ENCODE measurements at places on chromosomes 6 and 20. TPM values are rescaled to one million over a fixed set of nuclear protein-coding genes. Genes with fewer than 3 reads are reported as not detected.

The ALDH8A1 gene
- total RNA-seq: 1.1 TPM

GRCh38 chr6:157967020-157967419 is 14.6 kb upstream of the SYNJ2 start:
- DNase-seq: peak; percentile 55

The MAFB gene
- total RNA-seq: 86.0 TPM

The PPP1R16B gene
- total RNA-seq: 24.3 TPM

The SLC2A10 gene
- 13.1 TPM for total RNA-seq

The RAMACL gene
- total RNA-seq: 3.2 TPM

GRCh38 chr6:44789806-44790205 is 402.3 kb downstream of the CDC5L start:
- no peak for DNase-seq

GRCh38 chr6:30074331-30075093 is 1.1 kb downstream of the RNF39 start:
- DNase-seq: no peak

The SLC22A1 gene
- total RNA-seq: 3.4 TPM

GRCh38 chr6:34564181-34564580 is 8.1 kb upstream of the SPDEF start:
- DNase-seq: no peak

DNA sequence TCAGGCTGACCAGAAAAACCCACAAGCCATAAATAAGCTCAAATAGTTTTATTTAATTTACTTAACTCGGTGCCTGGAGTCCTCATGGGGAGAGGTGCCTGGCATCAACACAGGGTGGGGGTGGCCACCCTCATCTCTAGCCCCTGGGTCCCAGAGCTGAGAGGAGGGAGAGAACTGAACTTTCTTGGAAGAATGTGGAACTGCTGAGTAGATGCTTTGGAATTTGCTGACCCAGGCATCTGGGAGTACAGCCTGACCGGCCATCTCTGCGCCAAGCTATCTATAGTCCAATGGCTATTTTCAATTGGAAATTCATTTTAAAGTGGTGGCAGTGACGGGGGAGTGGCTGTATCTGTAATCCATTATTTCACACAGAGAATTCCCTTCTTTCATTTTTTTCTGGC is 104.8 kb downstream of the CDH26 start:
- no peak for DNase-seq

DNA sequence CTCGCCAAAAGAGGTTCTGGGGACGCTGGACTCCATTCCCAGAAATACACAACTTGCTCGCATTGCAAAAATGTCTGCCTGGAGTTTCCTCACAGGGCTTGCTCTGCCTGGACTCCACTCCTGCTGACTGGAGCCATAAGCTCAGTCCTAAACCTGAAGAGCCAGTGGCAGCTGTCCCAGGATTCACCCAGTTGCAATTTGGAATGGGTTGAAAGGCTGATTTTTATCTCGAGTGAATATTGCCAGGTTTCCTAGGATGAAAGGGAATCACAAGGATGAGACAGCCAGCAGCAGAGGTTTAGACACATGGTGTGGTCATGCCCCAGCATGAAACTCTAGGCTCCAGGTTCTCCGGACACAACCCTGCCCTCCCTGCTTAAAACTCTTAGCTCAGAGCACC is 223.3 kb downstream of the BMP7 start:
- DNase-seq: no peak

GRCh38 chr20:57199656-57200405 is 66.6 kb downstream of the BMP7 start:
- no peak for DNase-seq

DNA sequence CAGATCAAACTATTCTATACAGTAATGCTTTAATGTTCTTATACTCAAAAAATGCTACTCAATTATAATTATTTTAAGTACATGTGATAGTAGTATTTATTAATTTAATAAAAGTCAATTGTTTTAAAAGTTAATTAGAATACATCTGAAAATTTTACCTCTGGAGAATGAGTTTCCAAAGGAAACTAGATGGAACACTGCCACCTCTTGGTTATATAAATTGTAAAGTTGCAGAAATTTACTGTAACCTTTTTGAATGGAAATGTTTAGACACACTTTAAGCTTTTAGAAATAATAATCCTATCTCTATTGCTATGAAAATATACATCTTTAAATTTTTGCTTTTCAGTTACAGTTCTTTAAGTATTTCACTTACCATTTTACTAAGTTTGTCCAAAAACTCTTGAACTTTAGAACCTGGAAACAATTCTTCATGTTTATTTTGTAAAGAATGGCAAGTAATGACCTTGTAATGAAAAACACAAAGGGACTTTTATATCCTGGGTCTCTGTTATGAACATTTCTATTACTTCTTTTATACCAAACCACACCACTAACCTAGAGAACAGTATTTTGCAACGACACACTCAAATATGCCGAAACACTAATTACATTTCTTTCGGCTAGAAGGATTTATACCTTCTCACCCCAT is 10.9 kb upstream of the BMP5 start:
- DNase-seq: no peak

DNA sequence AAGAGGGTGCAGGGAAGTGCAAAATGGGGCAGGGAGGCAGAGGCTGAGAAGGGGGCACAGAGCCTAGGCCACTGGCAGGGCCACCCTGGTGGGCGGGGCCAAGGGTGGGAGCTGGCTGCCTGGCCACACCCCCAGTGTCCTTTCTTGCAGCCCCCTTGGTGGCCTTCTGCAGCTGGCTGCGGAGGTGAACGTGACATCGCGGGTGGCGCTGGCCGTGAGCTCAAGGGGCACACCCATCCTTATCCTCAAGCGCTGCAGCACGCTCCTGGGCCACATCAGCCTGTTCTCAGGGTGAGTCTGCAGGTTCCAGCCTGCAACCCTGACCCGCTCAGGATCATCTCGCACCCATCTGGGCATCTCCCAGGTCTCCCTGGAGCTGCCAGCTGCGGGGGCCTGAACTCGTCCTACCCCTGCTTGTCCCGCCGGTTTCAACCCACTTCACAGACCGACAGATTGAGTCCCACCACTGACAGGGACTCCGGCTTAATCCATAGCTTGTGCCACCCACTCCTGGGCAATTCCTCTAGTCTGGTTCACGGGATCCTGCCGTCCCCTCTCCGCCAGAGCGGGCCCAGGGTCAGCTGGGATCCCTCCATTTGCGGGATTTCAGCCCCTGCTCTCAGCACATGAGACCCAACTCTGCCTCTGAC is 6.2 kb downstream of the BPIFB3 start:
- DNase-seq: no peak

The CFAP206 gene
- 0.19 TPM for total RNA-seq

The KIAA0408 gene
- 2.7 TPM for total RNA-seq

DNA sequence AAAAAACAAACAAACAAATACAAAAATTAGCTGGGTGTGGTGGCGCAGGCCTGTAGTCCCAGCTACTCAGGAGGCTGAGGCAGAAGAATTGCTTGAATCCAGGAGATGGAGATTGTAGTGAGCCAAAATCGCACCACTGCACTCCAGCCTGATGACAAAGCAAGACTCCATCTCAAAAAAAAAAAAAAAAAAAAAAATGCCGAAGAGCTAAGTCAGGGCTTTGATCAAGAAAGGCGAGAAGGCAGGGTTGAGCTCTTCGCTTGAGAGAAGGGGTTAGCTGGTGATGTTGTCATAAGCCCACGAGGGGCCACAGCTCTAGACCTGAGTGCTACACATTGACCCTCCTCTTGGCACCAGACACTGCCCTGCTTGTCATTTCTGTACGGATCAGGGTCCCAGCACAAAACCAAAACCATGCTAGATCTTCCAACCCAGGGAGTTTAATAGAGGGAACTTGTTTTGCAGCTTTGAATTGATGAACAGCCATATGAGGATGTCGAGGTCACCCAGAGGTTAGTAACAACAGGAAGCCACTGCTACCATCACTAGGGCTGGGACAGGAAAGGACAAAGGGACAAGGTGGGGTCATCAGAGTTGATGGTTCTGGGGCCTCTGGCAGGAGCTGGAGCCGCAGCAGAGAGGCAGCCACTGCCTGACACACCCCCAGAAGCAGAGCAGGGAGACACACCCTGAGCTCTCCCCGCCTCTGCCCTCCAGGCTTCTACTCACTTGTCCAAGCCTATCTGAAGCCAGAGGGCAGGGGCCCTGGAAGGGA is 122.7 kb downstream of the SNX5 start:
- no peak for DNase-seq

GRCh38 chr6:100456141-100456907 is 8.4 kb downstream of the SIM1 start:
- no peak for DNase-seq

DNA sequence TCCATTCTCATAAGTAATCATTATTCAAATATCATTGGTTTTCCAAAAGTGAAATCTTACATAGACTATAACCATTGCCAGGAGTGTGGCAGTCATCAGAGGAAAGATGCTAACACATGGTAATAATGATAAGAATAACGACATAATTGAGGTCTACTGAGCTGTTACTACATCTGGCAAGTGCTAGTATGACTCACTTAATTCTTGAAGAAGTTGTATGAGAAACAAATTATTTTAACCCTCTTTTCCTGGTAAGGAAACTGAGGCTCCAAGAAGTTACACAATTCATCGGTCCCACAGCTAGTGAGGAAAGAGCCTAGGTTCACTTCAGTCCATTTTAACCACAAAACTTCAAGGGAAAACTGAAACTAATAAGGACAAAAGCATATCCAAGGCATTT is 335.6 kb upstream of the BTBD3 start:
- no peak for DNase-seq

DNA sequence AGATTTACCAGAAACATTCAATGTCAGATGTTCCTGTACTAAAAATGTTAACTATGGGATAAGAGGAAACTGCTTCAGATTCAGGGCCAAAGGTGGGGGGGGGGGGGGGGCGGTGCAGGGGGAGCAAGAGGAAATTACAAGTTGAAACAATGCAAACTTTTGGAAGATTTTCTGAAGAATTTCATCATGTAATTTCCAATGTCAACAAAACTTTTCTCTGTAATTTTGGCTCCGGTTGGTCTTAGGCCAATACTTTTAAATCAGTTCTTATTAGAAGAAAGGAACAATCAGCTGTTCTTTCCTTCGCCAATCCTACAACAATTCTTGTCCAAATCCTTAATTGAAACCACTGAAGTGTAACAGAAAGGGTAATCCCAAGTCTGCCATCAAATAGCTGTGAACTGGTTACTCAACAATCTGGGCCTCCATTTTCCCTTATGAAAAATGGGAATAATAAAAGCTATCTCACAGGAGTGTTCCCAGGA is 13.1 kb downstream of the UQCC1 start:
- no peak for DNase-seq

The MAP7 gene
- total RNA-seq: 5.2 TPM

GRCh38 chr20:35283441-35284266 is 918 bp downstream of the EIF6 start:
- no peak for DNase-seq

DNA sequence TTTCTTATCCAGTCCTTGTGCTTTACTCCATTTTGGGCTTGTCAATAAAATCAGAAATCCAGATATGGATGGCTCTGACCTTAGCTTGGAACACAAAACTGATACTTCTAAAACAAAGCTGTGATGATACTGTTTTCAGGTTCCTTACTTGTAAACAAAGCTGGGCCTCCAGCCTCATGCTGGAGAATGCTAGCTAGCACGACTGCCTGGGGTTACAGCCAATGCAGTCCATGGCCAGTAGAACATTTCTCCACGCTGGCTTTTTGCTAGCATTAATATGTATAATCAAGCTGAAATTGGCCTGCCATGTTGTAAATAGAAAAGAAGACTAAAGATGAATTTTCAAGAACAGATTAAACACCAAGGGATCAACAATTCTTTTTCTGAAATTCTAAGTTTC is 63.9 kb downstream of the MTHFD1L start:
- DNase-seq: no peak

The FERMT1 gene
- total RNA-seq: 1.2 TPM

GRCh38 chr6:124522335-124522734 is 439.9 kb upstream of the RNF217 start:
- DNase-seq: no peak

- no peak for DNase-seq
These were observed 267.2 kb upstream of the PLCB4 start for GRCh38 chr20:8801686-8802085.

DNA sequence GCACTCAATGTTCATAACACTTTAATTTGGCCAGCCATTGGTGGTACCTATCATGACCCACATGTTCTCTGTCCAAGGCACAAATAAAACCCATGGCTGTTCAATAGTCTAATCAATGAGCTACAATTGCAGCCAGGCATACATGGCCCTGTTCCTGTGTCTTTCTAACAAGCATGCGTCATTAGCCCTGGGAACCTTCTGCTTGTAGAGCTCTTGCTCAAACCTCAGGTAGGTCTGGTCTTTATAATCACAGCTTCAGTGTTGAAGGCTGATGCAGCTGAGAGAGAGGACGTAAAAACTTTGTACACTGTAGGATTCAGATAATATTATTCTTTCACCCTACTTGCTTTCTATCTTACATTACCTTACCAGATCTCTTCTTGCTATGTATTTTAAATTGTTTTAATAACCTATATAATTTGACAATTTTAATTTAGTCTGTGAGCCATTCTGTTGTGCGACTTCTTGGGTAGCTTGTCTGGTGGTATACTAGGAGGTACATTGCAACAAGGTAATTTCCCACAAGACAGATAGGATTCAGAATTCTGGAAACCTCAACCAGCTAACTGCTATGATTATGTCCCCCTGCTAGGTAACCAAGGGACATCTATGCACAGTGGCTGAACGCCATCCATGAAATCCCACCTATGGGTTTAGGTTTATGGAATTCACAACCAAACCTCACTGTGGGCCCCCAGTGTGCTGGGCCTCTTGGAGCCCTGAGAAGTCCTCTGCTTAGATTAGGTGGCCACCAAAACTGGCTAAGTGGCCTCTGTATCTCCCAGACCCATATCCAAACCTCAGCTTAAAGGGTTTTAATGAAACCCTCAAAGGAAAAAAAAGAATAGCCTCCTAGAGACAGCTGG is 55.4 kb upstream of the RIPOR2 start:
- no peak for DNase-seq

DNA sequence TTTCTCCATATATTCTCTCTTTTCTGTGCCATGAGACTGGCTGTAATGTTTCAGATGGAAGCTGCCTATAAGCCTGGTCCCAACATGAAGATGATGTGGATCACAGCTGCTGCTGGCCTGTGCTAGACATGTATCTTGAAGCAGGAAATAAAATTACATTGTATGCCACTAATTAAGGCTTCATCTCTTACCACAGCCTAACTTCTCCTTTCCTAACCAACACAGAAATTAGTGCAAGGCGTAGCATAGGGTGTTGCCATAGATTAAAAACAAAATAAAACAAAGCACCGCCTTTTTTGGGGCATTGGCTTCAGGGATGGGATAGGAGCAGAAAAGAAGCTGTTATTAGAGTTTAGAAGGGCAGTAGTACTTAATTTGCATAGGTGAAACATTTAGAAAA is 4.7 kb upstream of the SLC17A4 start:
- no peak for DNase-seq

All from mesenteric fat pad (tissue), 1 donor.